ENCODE measurements at places on chromosomes 7 and 10.

GRCh38 chr10:11793762-11794479, 29.2 kb upstream of the PROSER2 start:
- DNase-seq, result peak; percentile 37

DNA sequence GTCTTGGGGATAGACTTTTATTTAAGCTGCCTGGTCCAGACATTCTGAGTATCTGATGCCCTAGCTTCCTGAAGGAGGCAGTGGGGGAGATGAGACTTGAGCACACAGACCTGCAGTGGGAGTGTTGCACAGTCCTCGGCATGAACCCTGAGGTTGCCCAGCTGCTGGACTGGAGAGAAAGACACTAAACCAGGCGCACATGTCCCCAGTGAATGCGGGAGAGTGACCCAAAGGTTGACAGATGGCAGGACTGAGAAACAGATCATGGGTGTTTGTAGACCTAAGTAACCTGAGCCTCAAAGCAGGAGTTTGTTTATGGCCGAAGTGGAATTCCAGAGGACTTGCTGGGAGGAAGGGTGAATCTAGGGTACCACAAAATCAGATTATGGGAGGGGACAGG, 15.7 kb upstream of the MSRB2 start:
- DNase-seq, result no peak

- no peak for DNase-seq
These were observed 41.2 kb downstream of the CH25H start for GRCh38 chr10:89165923-89166322.

- no peak for DNase-seq
These were observed 96.6 kb upstream of the LRRN3 start for GRCh38 chr7:110994028-110994967.

Data from lung microvascular endothelial cell (primary cell).